Sigmoid colon (tissue), 7 donors: ENCODE measurements at places on chromosomes 1 and 21. TPM values are rescaled to one million over a fixed set of nuclear protein-coding genes. Genes with fewer than 3 reads are reported as not detected.

Gene KHDRBS1
- 83.7 TPM for polyA plus RNA-seq

Gene ZSCAN20
- 2.1 TPM for polyA plus RNA-seq

Gene SYCP1
- polyA plus RNA-seq, result not detected

Gene HOOK1
- polyA plus RNA-seq, result 20.4 TPM

Gene BSND
- not detected for polyA plus RNA-seq

Gene TNFSF18
- polyA plus RNA-seq, result not detected

Gene VASH2
- 0.23 TPM for polyA plus RNA-seq

Gene CRNN
- 3.6 TPM for polyA plus RNA-seq

Gene ICOSLG
- polyA plus RNA-seq, result 5.7 TPM

Gene LRRC39
- polyA plus RNA-seq, result 0.52 TPM

Gene PTAFR
- 9.9 TPM for polyA plus RNA-seq

Gene OR2T27
- not detected for polyA plus RNA-seq

Gene FMO5
- 48.8 TPM for polyA plus RNA-seq

Gene C1orf87
- not detected for polyA plus RNA-seq

Gene DNASE2B
- polyA plus RNA-seq, result not detected

Gene NENF
- polyA plus RNA-seq, result 66.1 TPM

Gene C1orf21
- 90.6 TPM for polyA plus RNA-seq

Gene MYOM3
- 3.1 TPM for polyA plus RNA-seq

Gene KISS1
- polyA plus RNA-seq, result not detected

Gene LAMC1
- polyA plus RNA-seq, result 3.5 TPM

Gene TRIM45
- 0.60 TPM for polyA plus RNA-seq

Gene GCSAML
- polyA plus RNA-seq, result not detected

Gene RNF186
- polyA plus RNA-seq, result 19.7 TPM

Gene HTR6
- not detected for polyA plus RNA-seq

Gene CHD5
- 0.80 TPM for polyA plus RNA-seq

Gene MROH7
- polyA plus RNA-seq, result 1.8 TPM

Gene INAVA
- polyA plus RNA-seq, result 176 TPM

Gene CYP4A22
- polyA plus RNA-seq, result not detected

Gene DISP3
- polyA plus RNA-seq, result not detected

Gene DNAJC28
- polyA plus RNA-seq, result 3.7 TPM

Gene FMN2
- 6.6 TPM for polyA plus RNA-seq

Gene ERO1B
- 1.4 TPM for polyA plus RNA-seq

Gene KRTAP19-8
- polyA plus RNA-seq, result not detected

Gene OR2L3
- not detected for polyA plus RNA-seq
